Aortic smooth muscle cell (primary cell): ENCODE measurements at places on chromosomes 5 and 9. TPM values are rescaled to one million over a fixed set of nuclear protein-coding genes. Genes with fewer than 3 reads are reported as not detected.

Gene MPDZ
- total RNA-seq = 48.6 and 59.3 TPM in 2 replicates

Gene TTC23L
- total RNA-seq = 0.13 and 0.31 TPM in 2 replicates

Gene SPINK4
- total RNA-seq = not detected in 2 replicates

Gene C8G
- 0.13 and 0.44 TPM in 2 replicates for total RNA-seq

Gene LPAR1
- total RNA-seq = 39.8 and 77.4 TPM in 2 replicates

Gene DMXL1
- total RNA-seq = 47.8 TPM in 2 replicates

Gene SPATA9
- 0.13 TPM in 1 of 2 replicates, not detected in the other for total RNA-seq

Gene GABRG2
- total RNA-seq = not detected in 2 replicates
